ENCODE measurements at places on chromosomes 6 and 20.

- DNase-seq = no peak
Measured at GRCh38 chr6:42394881-42395620, 56.7 kb downstream of the TRERF1 start.

- DNase-seq = no peak
Measured at GRCh38 chr6:162899148-162899547, 171.4 kb downstream of the PACRG start.

DNA sequence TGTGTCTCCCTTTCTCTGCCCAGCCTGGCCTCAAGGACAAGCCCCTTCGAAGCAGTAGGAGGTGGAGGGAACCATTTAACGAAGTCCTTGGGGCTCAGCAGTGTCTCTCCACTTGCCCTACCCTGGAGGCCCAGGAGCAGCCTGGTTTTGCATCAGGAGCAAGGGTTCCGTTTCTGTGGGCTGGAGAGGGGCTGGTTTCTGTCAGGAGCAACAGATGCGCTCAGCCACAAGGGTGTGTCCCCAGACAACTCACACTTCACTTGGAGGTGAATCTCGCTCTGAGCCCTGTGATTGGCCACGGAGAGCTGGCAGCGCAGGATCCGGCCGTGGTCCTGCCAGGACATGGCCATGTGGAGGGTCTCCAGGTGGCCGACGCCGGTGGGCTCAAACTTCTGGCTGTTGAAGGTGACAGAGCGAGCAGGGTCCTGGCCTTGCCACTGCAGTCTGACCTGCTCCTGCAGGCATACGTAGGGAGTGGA is 6.9 kb downstream of the SIGLEC1 start:
- DNase-seq = no peak

GRCh38 chr6:137808191-137808590 is 58.9 kb upstream of the TNFAIP3 start:
- DNase-seq = no peak

DNA sequence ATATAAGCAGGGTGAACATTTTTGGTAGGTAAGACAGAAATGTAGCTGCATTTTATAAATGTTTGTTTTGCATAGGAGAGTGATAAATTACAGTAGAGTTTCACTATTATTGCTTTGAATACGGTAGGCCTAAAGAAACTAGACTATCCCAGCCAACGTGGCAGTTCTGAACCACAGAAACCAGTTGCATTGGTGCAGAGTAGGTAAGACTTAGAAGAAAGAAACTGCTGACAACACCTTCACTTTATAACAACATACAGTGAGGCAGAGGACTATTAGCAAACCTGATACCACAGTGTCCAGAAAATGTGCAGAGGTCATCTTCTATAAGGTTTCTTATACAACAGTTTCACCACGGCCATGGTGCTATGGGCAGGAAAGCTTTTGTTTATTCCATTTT is 566.1 kb downstream of the KIF16B start:
- DNase-seq = no peak

DNA sequence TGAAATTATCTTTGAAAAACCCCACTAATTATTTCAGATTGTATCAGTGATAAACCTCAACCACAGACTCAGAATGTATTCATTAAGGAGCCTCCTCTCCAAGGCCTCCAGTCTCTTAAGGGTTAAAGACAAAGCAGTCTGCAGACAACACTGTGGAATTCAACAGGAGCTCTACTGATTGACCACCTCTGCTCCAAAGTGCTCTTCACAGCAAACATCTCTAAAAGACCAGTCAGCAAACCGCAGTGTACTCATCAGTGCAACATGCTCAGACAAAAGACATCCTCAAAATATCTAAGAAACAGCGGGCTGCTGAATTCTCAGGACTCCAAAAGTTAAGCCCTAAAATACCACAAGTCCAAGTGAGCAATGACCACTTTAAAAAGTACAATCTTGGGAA is 42.0 kb downstream of the UQCC1 start:
- DNase-seq = no peak

DNA sequence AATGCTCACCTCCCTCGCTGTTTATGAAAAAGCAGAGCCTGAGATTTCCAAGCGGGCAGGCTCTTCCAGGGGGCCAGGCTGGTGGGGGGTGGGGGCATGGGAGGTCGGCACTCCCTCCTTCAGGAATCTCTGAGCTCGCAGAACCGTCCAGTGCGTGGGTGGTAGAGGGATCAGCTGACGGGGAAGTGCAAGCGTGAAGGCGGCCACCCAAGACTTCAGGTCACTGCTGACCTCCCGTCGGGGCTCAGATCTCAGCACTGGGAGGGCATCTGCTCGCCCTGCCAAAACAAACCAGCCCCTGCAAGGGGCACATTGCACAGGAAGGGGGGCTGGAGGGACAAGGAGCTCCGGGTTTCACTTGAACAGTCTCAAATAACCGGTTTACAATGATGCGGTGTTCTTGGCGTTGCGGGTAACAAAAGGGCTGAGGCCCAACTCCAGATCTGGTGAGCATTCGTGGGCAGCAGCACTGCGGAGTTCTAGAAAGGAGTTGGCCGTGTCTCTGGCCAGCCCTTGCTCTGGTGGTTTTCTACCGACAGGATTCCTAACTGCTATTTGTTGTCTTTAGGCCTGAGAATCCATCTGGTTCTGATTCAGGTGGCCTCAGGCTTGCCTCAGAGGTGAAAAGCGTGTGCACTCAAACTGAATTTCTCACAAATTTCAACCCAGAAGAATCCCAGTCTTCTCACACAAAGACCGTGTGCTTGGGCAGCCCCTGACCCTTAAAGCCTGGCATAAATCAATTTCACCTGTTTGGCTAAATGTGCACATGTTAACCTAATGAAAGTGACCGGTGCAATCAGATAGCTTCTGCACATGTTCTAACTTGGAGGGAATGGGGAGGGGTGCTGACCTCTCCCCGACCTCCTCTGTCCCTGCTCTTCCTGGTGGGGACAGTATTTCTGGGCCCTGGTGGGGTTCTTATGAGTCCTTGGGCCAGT is 191.6 kb downstream of the MYLK4 start:
- DNase-seq = no peak

DNA sequence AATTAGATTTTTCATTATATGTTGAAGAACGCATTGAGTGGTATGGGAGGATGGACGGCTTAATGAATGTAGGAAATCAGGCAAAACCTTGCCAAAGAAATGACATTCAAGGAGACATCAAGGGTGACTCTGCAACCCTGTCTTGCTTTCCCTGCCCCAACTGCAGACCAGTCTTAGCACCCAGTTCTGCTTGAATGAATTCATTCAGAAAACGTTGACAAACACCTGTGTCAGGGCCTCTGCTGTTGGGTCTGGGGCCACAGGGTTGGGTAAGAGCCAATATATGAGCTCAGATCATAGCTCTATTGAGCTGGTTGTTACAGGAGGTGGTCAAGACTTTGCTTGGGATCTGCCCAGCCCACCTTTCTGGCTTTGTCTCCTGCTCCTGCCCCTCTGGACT is 7.7 kb upstream of the ASXL1 start:
- DNase-seq = no peak

DNA sequence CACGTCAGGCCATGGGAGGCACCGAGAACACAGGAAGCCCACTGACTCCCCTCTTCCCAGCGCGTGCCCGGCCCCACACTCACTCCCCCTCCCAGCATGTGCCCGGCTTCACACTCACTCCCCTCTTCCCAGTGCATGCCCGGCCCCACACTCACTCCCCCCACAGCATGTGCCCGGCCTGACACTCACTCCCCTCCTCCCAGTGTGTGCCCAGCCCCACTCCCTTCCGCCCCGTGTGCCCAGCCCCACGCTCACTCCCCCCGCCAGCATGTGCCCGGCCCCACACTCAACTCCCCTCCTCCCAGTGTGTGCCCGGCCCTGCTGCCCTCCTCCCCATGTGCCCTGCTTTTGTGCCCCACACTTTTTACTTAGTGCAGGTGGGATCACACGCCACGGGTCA is 9.7 kb downstream of the RTEL1 start:
- no peak for DNase-seq

GRCh38 chr6:163298079-163298830 is 116.3 kb upstream of the QKI start:
- DNase-seq = no peak

- DNase-seq = no peak
Measured at GRCh38 chr6:99296261-99296660, 53.2 kb downstream of the FAXC start.

GRCh38 chr6:157487110-157487773 is 106.3 kb downstream of the ZDHHC14 start:
- DNase-seq = no peak

GRCh38 chr6:31627690-31628287 is 7.3 kb downstream of the PRRC2A start:
- no peak for DNase-seq

Data from occipital lobe (tissue), 3 donors.